Endodermal cell (in vitro differentiated cells): ENCODE measurements at places on chromosomes 5 and 9. TPM values are rescaled to one million over a fixed set of nuclear protein-coding genes. Genes with fewer than 3 reads are reported as not detected.

The SLC22A5 gene
- total RNA-seq: 3.3 and 4.9 TPM in 2 replicates

The DELE1 gene
- 65.6 and 71.4 TPM in 2 replicates for total RNA-seq

The FUT7 gene
- not detected in 2 replicates for total RNA-seq

The GBGT1 gene
- total RNA-seq: 23.9 and 29.1 TPM in 2 replicates

The FOXD4L5 gene
- 0.15 TPM in 1 of 3 replicates, not detected in the others for total RNA-seq

The PTGES2 gene
- 55.8 to 85.0 TPM (median 84.5 TPM) in 3 replicates for total RNA-seq

The GPR150 gene
- total RNA-seq: 0.22 to 0.45 TPM (median 0.29 TPM) in 3 replicates

GRCh38 chr9:68462105-68462775 is 78.4 kb downstream of the TMEM252 start:
- H3K27ac ChIP-seq: no peak overlapping the region
- H3K4me3 ChIP-seq: peak overlapping the region; percentile 13
- H3K36me3 ChIP-seq: no peaks in the 10 kb centered on the region

DNA sequence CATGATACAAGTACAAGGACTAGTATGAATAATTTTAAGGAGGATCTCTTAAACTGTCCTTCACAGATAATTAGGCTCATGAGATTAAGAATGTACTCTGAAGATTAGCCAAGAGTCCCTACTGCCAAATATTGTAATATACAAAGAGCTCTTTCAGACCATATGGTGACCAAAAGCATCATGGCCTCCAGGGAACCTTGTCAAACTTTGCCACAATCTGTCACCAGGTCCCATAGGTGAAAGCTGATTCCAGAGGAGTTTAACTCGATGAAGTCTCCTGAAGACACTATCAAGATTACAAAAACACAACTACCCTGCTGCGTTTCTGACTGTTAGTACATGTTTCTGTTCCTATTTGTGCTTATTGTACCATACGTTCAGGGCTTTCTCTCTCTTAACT is 395.4 kb upstream of the ITGA1 start:
- no peaks in the 10 kb centered on the region for H3K36me3 ChIP-seq
- H3K27ac ChIP-seq: no peak overlapping the region
- no peaks in the 10 kb centered on the region for H3K27me3 ChIP-seq
- peaks cover 6% of the 10 kb centered on the region for H3K4me1 ChIP-seq

DNA sequence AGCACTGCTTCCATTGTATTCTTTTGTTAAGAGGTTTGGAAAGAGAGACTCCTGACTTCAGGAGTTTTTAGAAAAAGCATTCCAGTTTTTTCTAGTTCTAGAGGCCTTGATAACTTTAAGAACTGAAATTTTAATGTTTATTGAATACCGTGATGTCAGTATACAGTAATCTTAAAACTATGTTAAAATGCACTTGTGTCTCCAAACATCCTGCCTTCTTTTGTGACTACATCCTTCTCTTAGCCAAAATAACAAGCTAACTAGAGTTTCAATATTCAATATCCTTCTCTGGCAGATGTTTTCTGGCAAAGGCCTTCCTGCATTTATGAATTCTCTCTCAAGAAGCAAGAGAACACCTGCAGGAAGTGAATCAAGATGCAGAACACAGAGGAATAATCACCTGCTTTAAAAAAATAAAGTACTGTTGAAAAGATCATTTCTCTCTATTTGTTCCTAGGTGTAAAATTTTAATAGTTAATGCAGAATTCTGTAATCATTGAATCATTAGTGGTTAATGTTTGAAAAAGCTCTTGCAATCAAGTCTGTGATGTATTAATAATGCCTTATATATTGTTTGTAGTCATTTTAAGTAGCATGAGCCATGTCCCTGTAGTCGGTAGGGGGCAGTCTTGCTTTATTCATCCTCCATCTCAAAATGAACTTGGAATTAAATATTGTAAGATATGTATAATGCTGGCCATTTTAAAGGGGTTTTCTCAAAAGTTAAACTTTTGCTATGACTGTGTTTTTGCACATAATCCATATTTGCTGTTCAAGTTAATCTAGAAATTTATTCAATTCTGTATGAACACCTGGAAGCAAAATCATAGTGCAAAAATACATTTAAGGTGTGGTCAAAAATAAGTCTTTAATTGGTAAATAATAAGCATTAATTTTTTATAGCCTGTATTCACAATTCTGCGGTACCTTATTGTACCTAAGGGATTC is 43.1 kb downstream of the NDFIP1 start:
- H3K27ac ChIP-seq: no peak overlapping the region
- peaks cover 8% of the 10 kb centered on the region for H3K4me1 ChIP-seq
- peaks cover 59% of the 10 kb centered on the region for H3K36me3 ChIP-seq

DNA sequence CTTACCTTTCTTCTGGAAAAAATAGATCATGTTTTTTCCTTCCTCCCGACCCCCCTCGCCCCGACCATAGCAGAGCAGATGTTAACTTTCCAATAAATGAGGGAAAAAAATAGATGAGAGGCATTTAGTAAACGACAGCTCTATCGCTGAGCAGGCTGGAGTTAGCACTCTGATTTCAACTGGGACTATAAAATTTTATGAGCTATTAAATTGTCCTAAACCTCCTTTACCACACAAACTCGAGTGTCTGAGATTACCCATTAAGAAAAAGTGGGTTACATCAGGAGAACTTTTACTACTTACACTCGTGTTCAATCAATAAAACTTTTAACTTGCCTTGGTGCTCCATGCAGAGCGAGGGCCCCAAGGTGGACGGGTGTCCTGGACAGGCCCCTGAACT is 59.8 kb upstream of the RNU6ATAC start:
- H3K27ac ChIP-seq: no peak overlapping the region
- no peaks in the 10 kb centered on the region for H3K27me3 ChIP-seq
- H3K36me3 ChIP-seq: no peaks in the 10 kb centered on the region

- no peak overlapping the region for H3K4me3 ChIP-seq
- peaks cover 3% of the 10 kb centered on the region for H3K36me3 ChIP-seq
- H3K27me3 ChIP-seq: peaks cover 23% of the 10 kb centered on the region
Observed at GRCh38 chr5:74514888-74515551, 125.5 kb downstream of the ENC1 start.

DNA sequence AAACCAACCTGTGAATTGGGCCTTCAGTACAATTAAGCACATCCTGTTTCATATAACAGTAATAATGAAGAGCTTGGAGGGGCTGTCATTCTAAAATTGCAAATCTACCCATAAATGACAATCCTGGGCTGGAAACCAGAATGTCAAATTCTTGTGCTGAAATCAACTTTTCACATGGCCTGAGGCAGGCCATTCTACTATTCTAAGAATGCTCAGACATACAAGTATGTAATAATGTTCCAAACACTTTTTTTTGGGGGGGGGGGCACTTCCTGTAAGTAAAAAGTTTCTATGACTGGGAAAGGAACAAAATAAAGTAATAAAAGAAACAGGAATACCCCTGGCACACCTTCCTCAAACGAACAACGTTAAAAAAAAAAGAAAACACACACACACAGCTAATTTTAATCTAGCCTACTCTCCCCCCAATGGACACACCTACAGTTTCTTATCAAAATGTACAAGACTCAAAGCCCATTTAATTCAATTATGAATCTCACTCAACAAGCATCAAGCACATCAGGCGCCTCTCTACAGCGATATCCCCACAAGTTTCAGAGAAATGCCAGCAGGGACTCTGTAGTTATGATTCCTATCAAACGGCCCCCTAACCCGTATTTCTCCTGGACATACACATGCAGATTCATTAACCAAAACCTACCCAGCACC is 1.4 kb downstream of the ETF1 start:
- H3K27me3 ChIP-seq: no peaks in the 10 kb centered on the region
- peaks cover 11% of the 10 kb centered on the region for H3K4me1 ChIP-seq
- peaks cover 40% of the 10 kb centered on the region for H3K36me3 ChIP-seq
- H3K27ac ChIP-seq: no peak overlapping the region

GRCh38 chr5:94283093-94283492 is 335.3 kb downstream of the KIAA0825 start:
- no peaks in the 10 kb centered on the region for H3K4me1 ChIP-seq
- DNase-seq: no peak
- no peaks in the 10 kb centered on the region for H3K36me3 ChIP-seq
- no peak overlapping the region for H3K4me3 ChIP-seq

GRCh38 chr5:149849966-149850910 is 94.4 kb downstream of the PDE6A start:
- no peaks in the 10 kb centered on the region for H3K27me3 ChIP-seq
- DNase-seq: no peak
- no peak overlapping the region for H3K4me3 ChIP-seq
- no peaks in the 10 kb centered on the region for H3K4me1 ChIP-seq

GRCh38 chr9:19174127-19174912 is 47.0 kb upstream of the PLIN2 start:
- H3K36me3 ChIP-seq: no peaks in the 10 kb centered on the region
- no peak overlapping the region for H3K4me3 ChIP-seq
- no peaks in the 10 kb centered on the region for H3K4me1 ChIP-seq
- peak; percentile 75 for DNase-seq
- no peak overlapping the region for H3K27ac ChIP-seq

- H3K4me1 ChIP-seq: no peaks in the 10 kb centered on the region
- H3K27me3 ChIP-seq: peaks cover 39% of the 10 kb centered on the region
- H3K27ac ChIP-seq: no peak overlapping the region
- H3K4me3 ChIP-seq: no peak overlapping the region
- DNase-seq: no peak
- no peaks in the 10 kb centered on the region for H3K36me3 ChIP-seq
Observed at GRCh38 chr5:95280401-95281095, 4.3 kb downstream of the MCTP1 start.

- H3K27me3 ChIP-seq: no peaks in the 10 kb centered on the region
- no peaks in the 10 kb centered on the region for H3K36me3 ChIP-seq
- H3K4me1 ChIP-seq: peaks cover 34% of the 10 kb centered on the region
- no peak for DNase-seq
Observed at GRCh38 chr5:35855187-35855586, 1.5 kb upstream of the IL7R start.

- no peaks in the 10 kb centered on the region for H3K36me3 ChIP-seq
- no peak overlapping the region for H3K27ac ChIP-seq
- no peak overlapping the region for H3K4me3 ChIP-seq
- H3K4me1 ChIP-seq: peaks cover 5% of the 10 kb centered on the region
- no peak for DNase-seq
- H3K27me3 ChIP-seq: no peaks in the 10 kb centered on the region
Observed at GRCh38 chr9:76044266-76044819, 153.9 kb downstream of the PCSK5 start.

- no peaks in the 10 kb centered on the region for H3K36me3 ChIP-seq
- H3K4me1 ChIP-seq: no peaks in the 10 kb centered on the region
- H3K4me3 ChIP-seq: no peak overlapping the region
- DNase-seq: no peak
Observed at GRCh38 chr5:162444129-162444762, 376.7 kb downstream of the GABRG2 start.

DNA sequence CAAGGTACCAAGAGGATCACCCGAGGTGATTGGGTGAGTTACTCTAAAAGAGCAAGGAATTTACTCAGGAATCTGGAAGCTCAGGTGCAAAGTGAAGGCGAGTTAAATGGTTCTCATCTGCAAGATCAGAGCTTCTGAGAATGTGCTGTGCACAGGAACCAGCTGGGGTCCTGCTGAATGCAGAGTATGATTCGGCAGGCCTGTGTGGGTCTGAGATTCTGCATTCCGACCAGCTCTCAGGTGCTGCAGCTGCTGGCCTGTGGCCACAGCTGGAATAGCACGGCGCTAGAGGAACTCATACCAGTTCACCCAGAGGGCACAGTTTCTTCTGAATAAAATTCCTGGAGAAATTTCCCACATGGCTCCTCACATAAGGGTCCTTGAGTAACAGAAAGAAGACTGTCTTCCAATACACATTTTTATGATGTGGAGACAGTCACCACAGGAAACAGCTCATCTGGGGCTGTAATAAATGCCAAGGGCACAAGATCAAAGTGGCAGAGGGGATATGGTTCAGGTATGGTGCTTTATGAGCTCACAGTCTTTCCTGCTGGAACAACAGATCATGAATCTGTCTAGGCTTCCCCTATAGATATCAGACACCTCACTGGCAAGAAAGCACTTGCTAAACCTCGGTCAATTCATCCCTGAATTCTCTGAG is 83.9 kb downstream of the PTPN3 start:
- DNase-seq: peak; percentile 75
- no peak overlapping the region for H3K27ac ChIP-seq
- H3K4me3 ChIP-seq: no peak overlapping the region
- H3K36me3 ChIP-seq: no peaks in the 10 kb centered on the region
- no peaks in the 10 kb centered on the region for H3K27me3 ChIP-seq

GRCh38 chr5:170484847-170485615 is 18.8 kb upstream of the KCNIP1 start:
- H3K36me3 ChIP-seq: no peaks in the 10 kb centered on the region
- H3K27me3 ChIP-seq: no peaks in the 10 kb centered on the region
- DNase-seq: peak; percentile 24
- no peaks in the 10 kb centered on the region for H3K4me1 ChIP-seq

GRCh38 chr9:34809504-34810186 is 99.7 kb upstream of the CCL21 start:
- H3K36me3 ChIP-seq: no peaks in the 10 kb centered on the region
- peaks cover 44% of the 10 kb centered on the region for H3K27me3 ChIP-seq
- H3K27ac ChIP-seq: no peak overlapping the region
- peak; percentile 90 for DNase-seq

- H3K4me1 ChIP-seq: peaks cover 23% of the 10 kb centered on the region
- peak overlapping the region; percentile 25 for H3K4me3 ChIP-seq
- peaks cover 25% of the 10 kb centered on the region for H3K36me3 ChIP-seq
- no peak overlapping the region for H3K27ac ChIP-seq
- no peak for DNase-seq
Observed at GRCh38 chr5:72305194-72306142, 14.6 kb downstream of the MRPS27 start.

DNA sequence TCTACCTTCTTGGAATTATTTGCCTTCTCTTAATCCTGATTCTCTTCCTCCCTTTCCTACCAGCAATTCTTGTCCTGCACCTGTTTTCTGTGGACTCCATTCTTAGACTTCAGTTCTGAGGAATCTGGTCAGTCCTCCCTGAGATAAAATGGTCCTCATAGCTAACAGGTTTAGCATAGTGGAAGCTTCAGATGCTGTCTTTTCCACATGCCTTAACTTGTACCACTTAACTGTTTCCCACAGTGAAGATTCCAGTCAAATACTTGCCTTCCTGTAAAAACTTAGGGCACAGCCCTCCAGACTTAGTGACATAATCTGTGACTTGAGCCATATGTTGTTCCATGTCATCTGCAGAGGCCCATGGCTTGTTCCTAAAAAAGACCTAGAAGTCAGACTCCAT is 261.3 kb downstream of the CWC27 start:
- no peak overlapping the region for H3K4me3 ChIP-seq
- H3K27me3 ChIP-seq: no peaks in the 10 kb centered on the region
- no peaks in the 10 kb centered on the region for H3K36me3 ChIP-seq
- H3K27ac ChIP-seq: no peak overlapping the region
- DNase-seq: no peak

DNA sequence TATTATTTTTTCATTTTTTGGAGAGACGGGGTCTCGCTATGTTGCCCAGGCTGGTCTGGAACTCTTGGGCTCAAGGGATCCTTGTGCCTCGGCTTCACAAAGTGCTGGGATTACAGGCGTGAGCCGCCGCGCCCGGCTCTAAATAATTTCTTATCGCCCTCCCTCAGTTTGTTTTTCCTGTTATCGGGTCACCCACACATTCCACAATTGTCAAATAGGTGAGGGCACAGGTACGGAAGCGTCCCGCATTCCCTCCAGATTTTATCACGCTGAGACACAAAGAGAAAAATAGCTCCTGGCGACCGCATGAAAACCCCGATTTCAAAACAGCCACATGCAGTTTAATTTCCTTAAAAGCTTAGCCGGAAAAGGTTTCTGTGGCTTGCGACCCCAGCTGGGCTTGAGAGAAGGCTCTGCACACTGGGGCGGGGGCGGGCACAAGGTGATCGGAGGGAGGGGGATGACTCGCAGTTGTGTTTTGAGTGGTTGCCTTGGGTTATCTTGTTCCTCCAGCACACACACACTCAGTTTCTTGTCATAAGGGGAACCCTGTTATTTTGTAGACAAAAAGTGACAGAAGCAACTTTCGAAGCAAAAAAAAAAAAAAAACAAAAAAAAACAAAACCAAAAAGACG is 717 bp upstream of the IQGAP2 start:
- no peaks in the 10 kb centered on the region for H3K4me1 ChIP-seq
- no peaks in the 10 kb centered on the region for H3K36me3 ChIP-seq
- peaks cover 18% of the 10 kb centered on the region for H3K27me3 ChIP-seq
- H3K4me3 ChIP-seq: peak overlapping the region; percentile 88
